Posterior cingulate gyrus (tissue), 11 donors: ENCODE measurements at places on chromosomes 4 and X.

- no peak for DNase-seq
These were observed 38.7 kb downstream of the AASDH start for GRCh38 chr4:56348576-56348975.

DNA sequence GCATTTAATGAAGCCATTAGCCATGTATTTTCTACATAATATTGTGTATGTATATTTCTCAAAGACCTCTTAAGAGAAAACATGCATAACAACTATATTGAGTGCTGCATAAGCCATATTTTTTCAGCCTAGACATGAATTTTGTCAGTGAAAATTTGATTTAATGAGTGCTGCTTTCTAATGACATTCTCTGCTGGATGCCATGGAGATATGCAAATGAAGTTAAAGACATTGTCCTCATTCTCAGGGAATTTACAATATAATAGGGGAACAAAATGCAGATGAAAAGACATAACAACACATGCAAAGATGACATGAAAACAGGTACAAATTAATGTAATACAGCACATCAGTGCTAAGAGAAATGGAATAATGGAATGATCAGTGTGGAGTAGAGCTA, 118.7 kb downstream of the ATOH1 start:
- DNase-seq, result no peak

DNA sequence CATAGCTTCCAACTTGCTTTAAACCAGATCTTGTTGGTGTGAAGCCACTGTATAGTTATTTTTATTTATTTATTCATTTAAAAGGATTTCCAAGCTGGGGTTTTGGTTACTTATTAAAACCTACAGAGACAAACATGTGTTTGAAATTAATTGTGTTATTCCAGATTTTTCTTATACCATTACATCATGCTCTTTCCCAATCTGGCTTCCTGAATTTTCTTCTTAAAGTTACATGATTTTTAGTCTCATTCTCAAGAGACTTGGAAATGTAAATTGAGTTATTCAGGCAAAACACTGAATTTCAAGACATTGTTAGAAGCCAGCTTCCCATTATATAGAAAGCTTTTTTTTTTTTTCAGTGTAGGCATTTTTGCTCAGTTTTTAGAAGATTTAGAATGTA, 381.9 kb downstream of the IL1RAPL1 start:
- no peak for DNase-seq

DNA sequence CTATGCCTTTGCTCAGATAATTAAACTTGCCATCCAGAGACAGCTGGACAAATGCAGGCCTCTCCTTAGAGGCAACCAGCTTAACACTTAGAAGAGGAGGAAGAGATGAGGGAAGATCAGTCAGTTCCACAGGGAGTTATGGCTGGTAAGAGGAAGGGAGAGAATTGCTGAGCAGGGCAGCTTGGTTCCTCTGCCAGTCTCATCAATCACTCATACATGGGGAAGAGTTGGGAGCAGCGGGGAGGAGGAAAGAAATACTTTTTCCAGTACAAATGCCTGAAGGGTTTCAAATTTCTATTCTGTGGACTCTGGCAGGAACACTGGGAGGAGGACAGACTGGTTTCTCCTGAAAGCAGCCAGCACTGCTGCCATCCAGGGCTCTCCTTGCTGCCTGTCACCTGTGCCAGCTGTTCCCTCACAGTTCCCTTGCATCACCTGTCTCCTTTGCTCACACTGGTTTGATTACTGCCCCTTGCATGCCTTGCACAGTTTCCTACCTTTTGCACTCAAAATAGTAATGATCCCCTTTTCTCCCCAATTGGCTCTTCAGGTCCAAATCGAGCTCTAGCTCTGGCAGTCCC, 59.5 kb downstream of the PGRMC2 start:
- DNase-seq, result no peak

DNA sequence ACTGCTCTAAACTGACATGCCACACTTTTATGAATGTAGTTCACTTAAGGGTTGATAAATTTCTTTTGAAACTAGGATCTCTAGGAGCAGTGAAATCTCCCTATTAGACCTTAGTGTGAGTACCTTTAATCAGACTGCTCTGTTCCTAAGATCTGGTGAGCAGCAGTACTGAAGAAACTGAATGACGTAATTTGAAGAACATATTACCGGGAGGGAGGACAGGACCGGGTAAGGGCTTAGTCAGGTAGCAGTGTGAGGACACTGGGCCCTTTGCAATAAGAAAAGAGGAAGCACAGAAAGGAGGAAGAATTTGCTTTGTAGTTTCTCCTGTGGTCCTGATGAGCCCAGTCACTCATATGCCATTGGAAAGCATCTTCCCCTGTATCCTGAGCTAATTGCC, 255.2 kb downstream of the THOC2 start:
- DNase-seq, result no peak

DNA sequence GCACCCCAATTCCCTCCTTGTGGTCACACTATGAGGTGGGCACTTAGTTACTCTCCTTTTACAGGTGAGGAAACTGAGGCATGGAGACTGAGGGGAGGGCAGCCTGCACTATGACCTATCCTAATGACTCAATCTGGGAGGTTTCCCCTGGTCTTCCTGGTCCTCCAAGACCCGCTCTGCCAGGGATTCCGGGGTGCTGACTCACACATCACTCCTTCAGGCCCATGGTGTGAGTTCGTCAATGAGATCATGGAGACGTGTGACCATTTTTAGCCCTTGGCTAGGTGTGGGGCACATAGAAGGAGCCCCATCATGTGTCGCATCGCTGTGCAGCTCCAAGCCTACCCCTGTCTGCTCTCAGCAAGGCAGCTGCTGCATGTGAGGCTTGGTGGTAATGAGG, 32.4 kb upstream of the BCOR start:
- DNase-seq, result no peak

DNA sequence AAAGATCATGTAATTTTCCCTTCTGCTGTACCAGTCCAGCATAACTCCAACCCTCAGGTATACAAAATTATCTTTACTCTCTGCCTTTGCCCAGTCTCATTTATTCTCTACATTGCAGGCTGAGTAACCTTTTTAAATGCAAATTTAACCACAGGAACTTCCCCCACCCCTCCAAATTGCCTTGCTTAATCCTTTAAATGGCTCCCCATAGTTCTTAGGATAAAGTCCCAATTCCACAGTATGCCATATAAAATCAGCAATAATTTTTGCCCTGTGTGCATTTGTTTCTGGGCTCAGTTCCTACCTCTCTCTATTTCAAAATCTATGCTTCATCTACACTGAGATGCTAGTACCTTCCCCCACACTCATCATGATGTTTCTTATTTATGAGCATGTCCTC, 879.7 kb downstream of the RPA4 start:
- DNase-seq, result no peak

DNA sequence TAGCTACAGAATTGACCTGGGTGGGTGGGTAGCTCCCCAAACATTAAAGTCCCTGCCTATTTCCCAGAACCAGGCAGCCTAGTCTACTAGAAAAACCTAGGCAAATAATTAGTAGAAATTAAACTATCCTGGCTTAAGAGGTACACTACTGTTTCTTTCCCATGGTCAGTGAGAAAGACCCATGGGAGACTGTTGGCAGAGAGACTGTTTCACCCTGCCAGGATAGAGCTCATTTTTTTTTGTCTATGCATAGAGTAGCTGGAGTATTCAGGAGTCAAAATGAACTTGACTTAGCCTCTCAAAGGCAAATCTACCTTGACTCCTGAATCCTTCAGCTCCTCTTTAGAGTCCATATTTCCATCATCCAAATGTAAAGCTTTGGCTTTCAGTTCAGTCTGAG, 107.0 kb upstream of the AR start:
- no peak for DNase-seq

DNA sequence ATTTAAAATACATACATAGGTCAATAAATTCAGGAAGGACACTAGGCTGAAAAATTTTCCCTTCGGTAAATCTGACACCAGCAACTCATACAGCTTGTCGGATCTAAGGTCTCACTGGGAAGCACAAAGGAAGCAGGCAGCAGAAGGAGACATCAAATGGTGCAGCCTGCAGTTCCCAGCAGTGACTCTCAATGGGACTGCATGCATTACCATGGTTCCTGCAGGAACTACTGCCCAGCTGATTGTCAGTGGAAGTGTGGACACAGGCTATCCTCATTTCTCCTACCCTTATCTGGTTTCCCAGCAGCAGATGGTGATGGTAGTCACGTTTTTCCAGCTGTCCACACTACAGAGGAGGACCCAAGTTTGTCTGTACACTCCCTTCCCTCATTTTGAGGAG, 113.3 kb downstream of the PPP1R2C start:
- no peak for DNase-seq

GRCh38 chrX:120251471-120252011, 929 bp downstream of the ZBTB33 start:
- DNase-seq, result peak; percentile 19

- DNase-seq, result no peak
These were observed 177.1 kb upstream of the LCORL start for GRCh38 chr4:18198653-18199052.

GRCh38 chr4:10492464-10492863, 35.2 kb upstream of the ZNF518B start:
- no peak for DNase-seq

DNA sequence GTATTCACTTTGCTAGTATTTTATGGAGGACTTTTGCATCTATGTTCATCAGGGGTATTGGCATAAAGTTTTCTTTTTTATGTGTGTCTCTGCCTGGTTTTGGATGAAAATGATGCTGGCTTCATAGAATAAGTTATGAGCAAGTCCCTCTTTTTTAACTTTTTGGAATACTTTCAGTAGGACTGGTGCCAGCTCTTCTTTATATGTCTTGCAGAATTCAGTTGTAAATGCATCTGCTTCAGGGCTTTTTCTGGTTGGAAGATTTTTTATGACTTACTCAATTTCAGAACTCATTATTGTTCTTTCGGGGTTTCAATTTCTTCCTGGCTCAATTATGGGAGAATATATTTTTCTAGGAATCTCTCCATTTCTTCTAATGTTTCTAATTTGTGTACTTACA, 9.1 kb upstream of the CSN2 start:
- no peak for DNase-seq

DNA sequence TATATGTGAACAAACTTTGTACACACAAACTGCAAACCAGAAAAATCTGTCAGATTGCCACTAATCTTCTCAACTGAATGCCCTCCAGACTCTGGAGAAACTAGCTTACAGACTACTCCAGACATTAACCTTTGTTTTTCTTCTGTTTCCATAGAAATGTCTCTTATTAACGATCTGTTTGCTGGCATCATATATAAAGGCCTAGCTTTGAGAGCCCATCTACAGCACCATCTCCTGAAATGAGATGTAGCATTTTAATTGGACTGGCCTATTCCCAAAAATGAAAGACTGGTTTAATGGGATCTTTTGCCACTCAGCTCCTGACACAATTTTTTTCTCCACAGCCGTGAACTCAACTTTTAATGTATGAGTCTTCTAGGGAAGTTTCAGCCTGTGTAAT, 266.0 kb upstream of the IL1RAPL1 start:
- DNase-seq, result no peak

GRCh38 chr4:148044089-148044911, 312.4 kb downstream of the ARHGAP10 start:
- no peak for DNase-seq

DNA sequence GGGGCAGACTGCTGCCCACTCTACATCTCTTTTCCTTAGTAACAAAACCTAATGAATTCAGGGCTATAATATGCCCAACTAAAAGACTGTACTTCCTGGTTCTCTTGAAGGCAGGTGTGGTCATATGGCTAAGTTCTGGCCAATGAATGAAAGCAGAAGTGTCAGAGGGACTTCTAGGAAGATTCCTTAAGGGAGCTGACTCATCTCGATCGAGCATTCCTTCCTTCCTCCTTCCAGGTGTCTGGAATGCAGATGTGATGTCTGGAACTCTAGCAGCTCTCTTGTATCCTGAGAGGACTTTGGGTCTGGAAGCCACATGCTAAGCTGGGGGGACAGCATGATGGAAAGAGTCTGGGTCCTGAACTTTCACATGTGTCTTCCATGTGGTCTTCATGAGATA, 116.2 kb upstream of the STX18 start:
- DNase-seq, result no peak

DNA sequence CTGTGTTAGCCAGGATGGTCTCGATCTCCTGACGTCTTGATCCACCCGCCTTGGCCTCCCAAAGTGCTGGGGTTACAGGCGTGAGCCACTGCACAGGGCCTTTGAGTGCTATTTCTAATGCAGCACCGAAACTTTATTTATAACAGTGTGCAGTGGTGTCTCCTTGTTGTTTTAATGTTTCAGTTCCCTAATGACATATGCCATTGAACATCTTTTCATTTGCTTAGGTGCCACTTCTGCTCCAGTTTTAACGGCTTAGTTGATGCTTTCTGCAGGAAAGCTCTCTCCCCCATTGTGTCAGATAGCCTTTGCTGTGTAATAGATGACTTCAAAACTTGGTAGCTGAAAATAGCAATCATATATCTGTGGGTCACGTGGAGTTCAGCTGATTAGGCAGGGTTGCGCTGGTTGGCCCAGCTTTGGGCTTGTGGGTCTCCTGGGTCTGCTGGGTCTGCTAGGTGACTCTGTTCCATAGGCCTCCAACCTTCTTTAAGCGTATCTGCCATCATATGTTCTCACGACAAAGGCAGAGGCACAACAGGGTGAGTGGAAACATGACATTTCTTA, 76.4 kb upstream of the SHISA3 start:
- no peak for DNase-seq

DNA sequence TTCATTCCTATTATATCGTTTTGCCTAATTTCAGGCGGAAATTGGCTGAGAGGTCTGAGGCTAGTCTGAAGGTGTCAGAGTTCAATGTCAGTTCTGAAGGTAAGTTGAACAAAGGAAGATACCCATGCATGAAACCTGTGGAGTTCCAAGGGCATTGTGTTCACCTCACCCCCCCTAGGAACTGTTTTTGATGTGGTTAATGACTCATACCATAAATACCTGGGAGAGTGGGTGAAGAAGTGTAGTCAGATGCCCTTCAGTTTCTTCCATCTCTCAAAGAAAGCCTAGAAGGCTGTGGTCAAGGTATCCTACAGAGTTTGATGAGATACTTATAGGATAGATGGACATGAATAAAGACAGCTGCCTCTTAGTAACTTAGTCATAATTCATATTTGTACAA, 2.7 kb downstream of the UTP14A start:
- DNase-seq, result no peak

- DNase-seq, result no peak
These were observed 719 bp upstream of the TCEAL4 start for GRCh38 chrX:103584596-103584995.

GRCh38 chr4:109053257-109053656, 249.2 kb downstream of the COL25A1 start:
- no peak for DNase-seq

DNA sequence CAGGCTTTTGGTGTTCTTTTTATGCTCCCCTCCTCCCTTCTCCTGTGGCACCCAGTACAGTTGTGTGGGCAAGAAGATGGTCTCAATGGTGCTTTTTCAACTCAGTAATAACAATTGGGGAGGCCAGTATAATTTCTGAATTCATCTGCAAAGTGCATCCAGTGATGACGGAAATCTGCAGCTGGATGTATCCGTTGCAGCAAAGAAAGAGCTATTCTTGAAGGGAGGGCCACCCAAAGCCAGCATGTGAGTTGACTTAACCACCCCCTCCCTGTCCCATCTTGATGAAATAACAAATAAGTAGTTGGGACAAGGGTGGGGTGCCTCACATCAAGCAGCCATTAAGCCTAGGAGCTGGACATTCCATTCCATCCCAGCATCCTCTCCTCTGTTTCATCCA, 30.7 kb downstream of the TSC22D3 start:
- no peak for DNase-seq

GRCh38 chrX:115214605-115215004, 19.3 kb downstream of the LRCH2 start:
- no peak for DNase-seq

GRCh38 chr4:13133700-13134099, 350.4 kb downstream of the RAB28 start:
- peak; percentile 52 for DNase-seq
